ENCODE measurements at places on chromosomes 7 and 10.

GRCh38 chr7:129793506-129794310 is 159.1 kb downstream of the UBE2H start:
- no peak for DNase-seq

GRCh38 chr7:150983893-150984368 is 5.8 kb upstream of the KCNH2 start:
- no peak for DNase-seq

- no peak for DNase-seq
Observed at GRCh38 chr7:133199831-133200230, 53.0 kb upstream of the EXOC4 start.

- no peak for DNase-seq
Observed at GRCh38 chr7:114622221-114622620, 207.6 kb downstream of the FOXP2 start.

DNA sequence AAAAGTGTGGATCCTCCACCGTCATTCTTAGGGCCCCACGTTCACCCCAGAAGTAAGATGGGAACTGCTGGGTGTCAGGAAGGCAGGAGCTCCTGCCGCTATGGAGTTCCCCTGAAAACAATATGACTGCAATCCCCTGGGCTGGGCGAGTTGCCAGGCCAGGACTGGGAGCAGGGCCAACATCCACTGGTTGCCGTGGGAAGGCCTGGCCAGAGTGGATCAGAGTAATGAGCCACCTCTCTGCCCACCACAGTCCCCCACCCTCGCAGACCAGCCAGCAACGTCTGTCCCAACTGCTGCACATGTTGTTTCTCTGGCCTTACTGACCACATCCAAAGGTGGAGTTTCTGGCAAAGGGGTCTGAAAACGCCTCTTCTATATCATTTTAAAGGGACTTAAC is 86.6 kb downstream of the STRA8 start:
- DNase-seq, result no peak

DNA sequence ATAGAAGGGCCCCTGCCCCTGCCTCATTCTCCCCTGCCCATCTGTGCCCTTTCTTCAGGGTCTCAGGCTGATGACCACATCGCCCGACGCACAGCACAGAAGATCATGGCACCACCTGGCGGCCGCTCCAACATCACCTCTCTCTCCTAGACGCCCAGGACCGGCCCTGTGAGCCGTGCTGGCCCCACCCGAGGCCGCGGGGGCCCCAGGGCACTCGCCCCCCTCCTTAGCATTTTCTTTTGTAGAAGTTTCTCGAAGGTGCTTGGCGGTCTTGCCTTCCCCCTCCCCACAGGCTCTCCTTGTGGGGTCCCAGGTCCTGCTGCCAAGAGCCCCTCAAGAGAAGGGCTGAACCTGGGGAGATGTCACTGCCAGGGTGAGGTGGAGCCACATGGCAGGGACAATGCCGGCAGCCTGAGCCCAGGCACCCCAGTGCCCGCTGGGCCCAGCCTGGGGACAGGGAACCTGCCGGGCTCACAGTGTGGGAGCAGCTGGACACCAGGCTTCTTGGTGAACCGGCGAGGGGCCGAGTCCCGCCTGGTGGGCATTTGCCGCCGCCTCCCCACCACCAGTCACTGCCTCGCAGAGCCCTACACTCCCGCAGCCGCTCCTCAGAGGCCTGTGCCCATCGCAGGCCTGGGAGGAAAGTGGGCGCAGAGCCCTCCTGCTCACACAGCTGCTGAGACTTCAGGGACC is 18.2 kb downstream of the DPYSL4 start:
- DNase-seq, result no peak

- DNase-seq, result no peak
Observed at GRCh38 chr10:11724938-11725776, 17.0 kb upstream of the ECHDC3 start.

GRCh38 chr10:17229717-17229966 is 1.6 kb downstream of the VIM start:
- DNase-seq, result no peak

DNA sequence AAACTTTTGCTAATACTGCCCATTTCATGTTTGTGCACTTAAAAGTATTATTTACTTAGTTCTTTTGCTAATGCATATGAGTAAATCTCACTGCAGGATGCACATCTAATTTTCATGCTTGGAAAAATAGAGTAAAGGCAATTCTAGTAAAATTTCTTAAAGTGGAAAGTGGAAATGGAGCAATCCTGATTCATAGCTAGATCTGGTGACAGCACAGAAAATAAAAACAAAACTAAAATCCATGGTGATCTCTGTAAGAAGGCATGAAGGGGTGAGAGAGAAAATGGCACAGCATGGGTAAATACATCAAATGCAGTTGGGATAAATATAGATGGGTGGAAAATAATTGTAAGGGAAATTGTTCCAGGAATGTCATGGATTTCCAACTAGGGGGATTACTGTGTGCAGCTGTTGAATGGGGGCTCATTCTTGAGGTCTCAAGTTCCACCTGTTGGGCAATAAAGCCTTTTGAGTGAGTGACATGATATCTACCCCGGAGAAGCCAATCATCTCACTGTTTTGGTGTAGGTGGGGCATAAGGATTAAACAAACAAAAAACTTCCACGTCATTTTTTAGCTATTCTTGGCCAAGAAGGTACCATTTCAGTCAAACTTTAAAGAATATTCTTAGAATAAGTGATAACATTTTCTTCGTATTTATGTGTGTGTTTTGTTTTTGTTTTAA is 1.7 kb upstream of the MCU start:
- no peak for DNase-seq

DNA sequence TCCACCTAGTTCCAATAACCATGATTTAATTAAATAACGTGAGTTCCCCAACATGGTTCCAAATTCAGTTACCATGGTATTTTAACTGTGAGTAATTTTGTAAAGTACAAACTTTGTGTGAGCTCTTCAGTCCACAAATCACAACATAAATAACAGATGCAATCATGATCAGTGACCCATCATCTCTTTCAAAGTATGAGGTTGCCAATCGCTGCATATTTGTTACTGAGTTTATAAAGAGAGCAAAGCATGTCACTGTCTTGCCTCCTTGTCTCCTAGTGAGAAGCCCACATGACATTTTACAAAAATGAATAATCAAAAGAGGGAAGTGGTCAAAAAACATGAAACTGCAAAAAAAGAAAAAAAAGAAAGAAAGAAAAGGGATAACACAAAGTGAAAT is 69.1 kb upstream of the PDSS1 start:
- DNase-seq, result no peak

GRCh38 chr7:101154693-101155102 is 422 bp downstream of the AP1S1 start:
- no peak for DNase-seq

- no peak for DNase-seq
Observed at GRCh38 chr7:2185715-2186114, 47.0 kb downstream of the MAD1L1 start.

DNA sequence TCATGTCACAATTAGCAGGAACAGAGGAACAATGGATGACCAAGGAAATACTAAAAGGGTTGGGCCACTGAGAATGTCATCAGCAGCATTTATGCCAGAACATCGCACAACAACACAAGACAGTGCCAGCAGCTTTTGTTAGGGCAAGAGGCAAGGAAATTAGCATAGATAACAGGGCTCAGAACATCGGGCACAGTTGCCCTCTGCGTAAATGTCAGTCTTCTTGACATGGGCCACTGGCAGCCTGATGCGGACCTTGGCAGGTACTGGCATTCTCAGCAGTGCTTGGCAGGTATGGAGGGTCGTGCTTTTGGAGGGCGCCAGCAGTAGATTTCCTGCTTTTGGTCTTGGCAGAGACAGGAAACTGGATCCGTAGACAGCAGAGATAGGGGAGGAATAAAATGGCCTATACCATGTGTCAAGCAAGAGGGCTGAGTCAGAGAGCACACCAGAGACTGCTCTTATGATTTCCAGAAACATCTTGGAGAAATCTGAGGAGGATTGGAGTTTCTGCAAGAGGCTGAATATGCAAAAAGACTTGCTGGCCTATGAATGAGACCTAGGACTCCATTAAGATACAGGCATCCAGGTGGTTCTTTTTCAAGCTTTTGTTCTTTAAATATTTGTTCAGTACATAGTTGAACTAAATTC is 371.5 kb upstream of the MTPN start:
- DNase-seq, result no peak

- DNase-seq, result no peak
Observed at GRCh38 chr7:44973610-44974401, 5.0 kb downstream of the MYO1G start.

- DNase-seq, result no peak
Observed at GRCh38 chr7:55569269-55569663, 3.0 kb downstream of the VOPP1 start.

DNA sequence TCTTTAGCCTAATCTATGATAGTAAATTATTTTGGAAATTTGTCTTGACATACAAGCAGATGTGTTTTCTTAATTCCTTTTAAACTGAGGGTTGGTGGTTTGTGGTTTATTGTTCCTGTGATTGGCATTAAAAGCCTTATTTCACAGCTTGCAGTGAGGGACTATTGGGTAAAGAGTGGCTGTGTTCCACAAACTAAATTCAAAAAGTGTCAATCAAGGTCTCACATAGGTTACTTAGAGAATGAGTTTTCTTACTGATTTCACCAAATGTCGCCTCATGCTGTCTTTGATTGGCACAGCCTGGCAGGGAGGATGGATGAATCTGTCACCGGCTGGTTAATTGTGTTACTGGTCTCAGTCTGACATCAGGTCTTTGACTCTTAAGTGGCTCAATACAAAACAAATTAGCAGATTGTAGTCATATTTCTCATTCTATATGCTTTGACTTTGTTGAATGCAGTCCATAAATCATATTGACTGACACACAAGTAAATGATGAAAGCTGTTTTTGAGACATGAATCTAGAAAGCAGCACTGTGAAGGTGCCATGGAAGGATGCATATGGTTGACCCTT is 66.8 kb upstream of the CYP26C1 start:
- peak; percentile 63 for DNase-seq

DNA sequence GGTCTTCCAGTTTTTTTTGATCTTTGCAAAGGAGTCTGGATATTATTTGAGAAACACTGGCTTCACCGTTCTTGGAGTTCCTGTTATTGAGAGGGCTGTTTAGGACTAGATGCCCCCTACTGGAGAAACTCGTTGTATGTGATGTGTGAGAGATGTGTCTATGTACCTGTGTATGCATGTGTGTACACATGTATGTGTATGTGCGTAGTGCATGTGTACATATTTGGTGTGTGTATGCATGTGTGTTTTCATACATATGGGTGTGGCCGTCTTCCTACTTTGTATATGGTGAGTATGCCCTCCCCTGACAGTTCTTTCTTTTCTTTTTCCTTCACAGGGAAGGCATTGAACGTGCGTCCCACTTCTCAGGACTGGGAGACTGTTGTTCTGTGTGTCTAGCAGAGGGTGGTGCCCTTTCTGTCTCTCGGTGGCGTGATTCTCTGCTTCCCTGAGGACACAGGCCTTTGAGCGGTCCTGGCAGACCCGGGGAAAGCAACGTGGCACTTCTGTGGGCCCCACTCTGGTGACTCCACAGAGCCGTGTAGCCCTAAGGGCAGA is 3.0 kb upstream of the CALHM3 start:
- no peak for DNase-seq

- no peak for DNase-seq
Observed at GRCh38 chr10:76736392-76736791, 901.2 kb downstream of the KCNMA1 start.

GRCh38 chr7:70657571-70657970 is 474.4 kb upstream of the GALNT17 start:
- DNase-seq, result peak; percentile 46

DNA sequence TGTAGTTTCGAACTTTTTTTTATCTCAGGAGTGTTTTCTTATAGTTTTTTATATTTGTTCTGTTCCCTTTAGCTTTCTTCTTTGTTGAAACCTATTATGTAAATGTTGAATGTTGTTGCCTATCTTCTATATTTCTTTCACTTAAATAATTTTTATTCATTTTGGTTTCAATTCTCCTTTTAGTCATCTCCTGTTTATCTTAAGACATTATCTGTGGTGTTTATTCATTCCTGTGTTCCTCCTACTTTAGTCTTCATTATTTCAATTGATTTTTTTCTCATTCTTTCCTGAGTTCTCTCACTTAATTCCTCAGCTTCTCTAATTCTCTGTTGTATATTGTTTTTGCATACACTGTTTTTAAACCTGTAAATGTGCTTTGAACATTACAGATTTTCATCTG is 64.1 kb downstream of the XPNPEP1 start:
- DNase-seq, result no peak

DNA sequence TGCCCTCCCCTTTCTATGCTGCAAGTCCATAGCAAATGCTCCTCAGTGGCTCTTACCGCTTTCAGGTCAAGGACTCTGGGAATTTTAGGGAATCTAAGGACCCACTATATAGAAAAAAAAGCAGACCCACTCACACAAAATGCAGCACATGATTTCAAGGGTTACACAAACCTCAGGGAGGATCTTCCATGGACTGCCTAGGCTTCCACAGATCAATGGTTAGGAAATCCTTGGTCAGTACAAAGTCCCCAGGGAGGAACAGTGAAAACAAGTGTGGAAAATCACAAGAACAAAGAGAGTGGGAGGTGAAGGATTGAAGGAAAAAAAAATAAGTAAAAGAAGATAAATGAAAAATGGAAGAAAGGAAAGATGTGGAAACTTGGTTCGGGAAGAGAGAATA is 188.4 kb downstream of the AHR start:
- no peak for DNase-seq

DNA sequence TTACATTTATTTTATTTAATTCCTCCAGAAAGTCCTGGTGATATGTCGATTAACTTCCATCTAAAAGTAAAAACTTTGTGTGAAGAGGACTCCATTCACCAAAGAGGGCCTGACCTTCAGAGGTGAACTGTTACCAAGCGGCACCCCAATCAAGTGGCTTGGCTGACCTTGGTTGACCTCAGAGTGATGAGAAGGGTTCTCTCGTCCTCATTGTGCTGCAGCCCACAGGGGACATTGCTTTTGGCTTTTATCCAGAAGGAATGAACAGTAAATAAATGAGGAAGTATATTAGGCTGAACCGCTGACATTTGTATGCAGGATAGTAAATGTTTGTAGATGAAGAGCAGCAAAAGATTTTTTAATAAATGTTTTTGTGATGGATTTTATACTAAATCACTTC is 172.4 kb upstream of the MKI67 start:
- no peak for DNase-seq

DNA sequence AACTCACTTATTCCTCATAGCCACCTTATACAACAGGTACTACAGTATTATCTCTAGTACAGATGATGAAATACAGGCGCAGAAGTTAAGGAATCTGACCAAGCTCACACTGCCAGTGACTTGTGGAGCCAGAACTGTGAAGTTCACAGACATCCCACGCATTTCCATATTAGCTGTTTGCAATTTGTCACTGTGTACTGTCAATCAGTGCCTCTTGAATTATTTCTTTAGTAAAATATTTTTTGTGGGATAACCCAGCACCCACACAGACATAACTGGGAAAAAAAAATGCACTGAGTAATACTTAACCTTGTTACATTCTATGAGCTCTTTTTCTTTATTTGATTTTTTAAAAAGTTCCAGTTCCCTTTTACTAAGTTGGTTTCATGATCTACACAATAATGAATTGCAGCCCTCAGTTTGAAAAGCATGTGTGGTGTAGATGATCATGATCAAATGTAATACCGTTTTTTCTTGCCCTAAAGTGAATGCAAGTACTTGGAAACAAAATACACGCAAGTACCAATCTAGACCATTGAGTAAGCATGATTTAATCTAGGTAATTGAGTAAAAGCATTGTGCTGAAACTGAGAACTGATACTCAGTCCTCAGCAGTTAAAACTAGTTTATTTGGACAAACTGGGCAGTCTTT is 14.1 kb downstream of the CUL1 start:
- DNase-seq, result no peak
